DMS53 (cell line): ENCODE measurements at places on chromosomes 7 and 10.

DNA sequence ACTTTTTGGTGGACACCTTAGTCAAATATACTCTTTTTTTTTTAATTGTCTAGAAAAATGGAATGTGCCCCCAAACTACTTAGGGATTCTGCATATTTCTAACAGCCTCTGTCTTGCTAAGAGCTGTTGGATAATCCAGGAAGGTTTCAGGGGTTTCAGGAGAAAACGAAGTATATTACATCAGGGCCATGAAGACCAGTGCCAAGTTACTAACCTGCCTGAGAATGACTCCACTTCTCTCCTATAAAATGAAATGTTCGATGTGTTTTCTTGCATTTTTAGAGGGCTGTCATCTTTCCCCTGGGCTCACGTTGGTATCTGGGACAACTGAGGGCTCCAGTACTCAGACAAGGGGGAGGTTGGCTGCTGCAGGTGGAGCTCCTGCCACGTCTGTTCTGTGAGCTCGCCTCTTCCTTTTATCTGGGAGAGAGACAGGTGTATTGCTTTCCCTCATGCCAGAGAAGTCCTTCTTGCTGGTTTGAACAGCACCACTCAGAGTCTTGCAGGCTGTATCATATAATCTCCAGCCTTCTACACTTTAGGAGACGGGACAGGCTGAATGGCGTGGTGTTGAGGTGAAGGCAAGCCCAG, 71.3 kb downstream of the CAMK1D start:
- peak; percentile 41 for DNase-seq

DNA sequence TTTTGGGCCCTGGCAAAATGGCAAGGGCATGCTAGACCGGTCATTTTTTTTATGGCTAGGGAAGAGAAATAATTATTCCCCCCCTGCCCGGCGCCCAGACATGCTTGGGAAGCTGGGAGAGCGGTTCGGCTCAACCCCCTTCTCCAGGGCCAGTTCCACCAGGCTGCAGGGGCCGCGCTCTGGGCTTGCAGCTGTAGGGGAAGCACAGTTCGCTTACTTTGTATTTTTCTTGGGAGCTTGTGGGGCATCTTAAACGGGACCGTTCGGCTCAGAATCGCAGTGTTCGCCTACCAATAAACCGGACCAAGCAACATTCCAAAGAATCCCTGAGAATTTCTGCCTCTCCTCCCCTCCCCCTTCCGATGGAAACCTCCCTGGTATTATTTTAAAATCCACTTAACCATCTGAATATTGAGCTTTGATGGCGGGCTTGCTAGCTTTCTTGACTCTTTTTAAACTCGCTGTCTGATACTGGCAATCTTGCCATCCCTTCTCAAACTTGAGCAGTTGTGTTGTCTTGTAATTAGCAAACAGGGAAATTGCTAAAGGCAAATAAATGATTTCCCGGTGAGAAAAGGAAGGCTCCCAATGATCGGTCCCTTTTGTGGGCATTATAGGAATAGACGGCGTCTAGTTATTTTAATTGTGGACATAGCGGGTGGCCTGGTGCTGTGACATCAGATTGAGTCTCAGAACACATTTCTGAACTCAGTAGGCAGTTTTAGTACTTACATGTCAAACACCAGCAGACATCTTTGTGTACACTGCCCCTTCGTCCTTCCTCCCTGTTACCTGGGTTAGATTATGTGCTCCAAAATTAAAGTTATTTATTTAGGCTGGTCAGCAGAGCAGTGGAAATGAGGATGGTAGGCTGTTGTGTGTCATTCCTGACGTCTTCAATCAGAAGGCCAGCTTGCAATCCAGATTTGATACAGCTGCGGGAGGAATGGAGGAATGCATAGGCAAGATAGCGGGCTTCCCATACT, 3.4 kb downstream of the TCF7L2 start:
- DNase-seq: peak; percentile 47

DNA sequence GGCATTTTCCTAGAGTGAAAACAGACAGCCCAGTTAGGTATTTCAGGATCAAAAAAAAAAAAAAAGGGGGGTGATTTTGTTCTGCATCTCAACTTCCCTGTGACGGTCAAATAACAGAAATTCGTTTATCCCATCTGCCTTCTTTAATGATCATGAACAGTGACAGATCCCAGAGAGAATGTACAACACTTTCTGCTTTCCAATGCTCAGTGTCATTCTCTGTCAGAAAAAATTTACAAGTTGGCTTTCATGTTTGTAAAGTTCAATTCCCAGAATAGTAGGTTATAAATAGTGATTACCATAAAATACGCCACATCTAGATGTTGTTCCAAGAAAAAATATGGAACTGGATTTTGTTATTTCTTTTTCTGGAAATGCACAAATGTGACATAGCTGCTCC, 1013.2 kb upstream of the PHF14 start:
- DNase-seq: no peak

DNA sequence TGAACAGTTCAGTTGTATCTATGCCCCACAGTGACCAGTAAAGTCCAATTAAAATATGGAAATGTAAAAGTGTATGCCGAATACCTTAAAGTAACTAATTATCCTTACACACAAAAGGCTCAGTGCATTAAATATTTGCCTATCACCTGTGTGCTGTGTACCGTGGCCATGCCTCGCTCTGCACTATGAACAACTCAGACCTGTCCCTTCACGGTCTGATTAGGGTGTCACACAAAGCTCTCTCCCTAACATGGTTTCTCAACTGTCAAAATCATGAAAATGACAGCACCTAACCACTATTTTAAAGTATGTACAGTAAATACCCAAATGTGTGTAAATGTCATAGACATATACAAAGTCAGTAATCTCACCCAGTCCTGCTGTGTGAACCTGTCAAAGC, 43.1 kb downstream of the STK17A start:
- peak; percentile 33 for DNase-seq

- no peak for DNase-seq
Measured at GRCh38 chr10:93827056-93827804, 66.5 kb upstream of the SLC35G1 start.

DNA sequence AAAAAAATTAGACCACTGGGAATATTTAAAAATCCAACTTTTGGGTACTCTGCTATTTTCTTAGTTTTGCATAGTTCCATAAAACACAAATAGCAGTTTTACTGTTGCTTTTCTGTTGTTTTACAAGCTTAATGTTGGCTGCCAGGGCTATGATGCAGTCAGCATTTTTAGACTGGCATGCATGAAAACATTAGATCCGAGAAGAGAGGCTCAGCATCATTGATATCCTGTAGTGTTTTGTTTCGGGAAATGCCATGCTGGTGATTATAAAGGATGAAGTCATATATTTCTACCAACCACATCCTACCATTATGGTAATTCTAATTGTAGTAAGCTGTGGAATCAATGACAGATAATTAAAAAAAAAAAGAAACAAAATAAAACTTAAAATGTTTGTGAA, 104.6 kb downstream of the MBL2 start:
- no peak for DNase-seq

DNA sequence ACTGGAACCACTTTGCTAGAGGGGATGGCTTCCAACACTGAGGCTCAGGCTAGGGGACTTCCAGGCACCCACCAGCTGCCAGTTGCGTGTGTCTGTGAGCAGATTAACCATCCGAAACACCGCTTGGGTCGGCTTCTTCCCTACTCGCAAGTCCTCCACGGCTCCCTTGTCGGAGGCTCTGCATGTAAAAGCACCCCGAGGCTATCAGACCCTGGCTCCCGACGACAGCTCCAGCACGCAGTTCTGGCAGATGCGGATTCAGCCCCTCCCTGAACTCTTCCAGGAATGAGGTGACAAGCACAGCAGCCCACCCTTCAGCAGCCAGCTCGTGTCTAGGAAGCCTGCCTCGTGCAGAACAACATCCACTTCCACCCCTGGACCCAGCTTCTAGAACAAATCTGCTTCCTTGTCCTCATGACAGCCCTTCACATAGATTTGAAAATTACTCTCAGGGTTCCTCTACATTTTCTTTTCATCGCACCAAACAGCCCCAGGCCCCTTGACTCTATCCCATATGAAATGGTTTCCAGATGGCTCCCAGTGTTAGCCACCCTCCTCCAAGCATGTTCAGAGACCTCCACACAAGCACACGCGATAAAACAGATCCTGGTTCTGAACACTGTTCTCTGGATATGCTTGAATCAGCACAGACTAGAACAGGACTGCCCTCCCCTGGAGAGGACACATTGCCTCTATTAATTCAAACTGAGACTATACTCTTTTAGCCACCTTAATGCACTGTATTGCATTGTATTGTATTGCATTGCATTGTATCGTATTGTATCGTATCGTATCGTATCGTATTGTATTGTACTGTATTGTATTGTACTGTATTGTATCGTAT, 44.6 kb downstream of the SLIT1 start:
- DNase-seq: no peak

DNA sequence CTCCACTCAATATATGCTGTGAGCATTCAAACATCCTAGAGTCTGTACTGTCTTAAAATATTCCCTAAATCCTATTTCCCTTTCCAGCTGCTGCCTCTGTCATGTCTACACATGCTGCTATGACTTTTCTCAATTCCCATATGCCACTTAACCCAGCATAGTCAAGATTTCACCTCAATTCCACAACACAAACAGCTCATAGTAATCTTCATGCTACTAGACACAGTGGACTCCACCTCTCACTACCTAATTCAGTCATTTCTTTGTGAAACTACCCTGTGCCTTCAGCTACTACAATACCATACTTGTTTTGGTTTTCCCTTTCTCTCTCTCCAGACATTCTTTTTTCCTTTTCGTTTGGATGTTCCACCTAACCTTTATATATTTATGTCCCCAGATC, 45.5 kb downstream of the GSAP start:
- no peak for DNase-seq

- DNase-seq: peak; percentile 45
Measured at GRCh38 chr7:11923376-11923930, 91.5 kb upstream of the THSD7A start.

DNA sequence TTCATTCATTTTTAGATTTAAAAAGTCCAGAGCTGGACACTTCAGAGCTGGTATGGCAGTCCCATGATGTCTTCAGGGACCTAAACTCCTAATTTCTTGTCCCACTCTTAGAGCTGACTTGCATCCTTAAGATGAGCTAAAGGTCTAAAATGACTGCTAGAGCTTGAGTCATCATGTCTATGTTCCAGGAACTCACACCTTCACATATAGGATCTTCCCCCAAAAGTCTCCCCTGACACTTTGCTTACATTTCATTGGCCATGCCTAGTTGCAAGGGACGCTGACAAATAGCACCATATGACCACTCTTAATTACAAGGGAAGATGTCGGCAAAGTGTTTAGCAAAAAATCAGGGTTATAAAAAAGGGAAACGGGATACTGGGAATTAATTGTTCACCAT, 10.4 kb upstream of the AOAH start:
- no peak for DNase-seq

GRCh38 chr10:78335691-78336401, 302.2 kb downstream of the RPS24 start:
- DNase-seq: peak; percentile 86

- peak; percentile 70 for DNase-seq
Measured at GRCh38 chr7:144670218-144670617, 165.6 kb downstream of the TPK1 start.

DNA sequence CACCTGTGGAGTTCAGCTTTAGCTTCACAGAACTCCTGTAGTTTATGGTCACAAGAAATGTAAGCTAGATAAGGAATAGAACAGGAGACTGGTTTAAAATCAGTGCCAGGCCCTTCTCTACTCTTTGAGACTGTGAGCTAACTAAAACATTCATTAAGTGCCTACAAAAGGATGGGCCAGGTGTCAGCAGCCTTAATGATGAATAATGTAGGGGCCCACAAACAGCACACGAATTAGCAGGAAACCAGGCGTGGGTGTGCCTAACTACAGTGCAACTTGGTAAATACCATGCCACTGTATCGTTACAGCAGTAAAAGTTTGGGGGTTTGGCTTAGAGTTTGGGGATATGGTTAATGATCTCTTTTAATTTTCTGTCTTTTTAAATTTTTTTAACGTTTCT, 6.1 kb upstream of the ABLIM1 start:
- DNase-seq: no peak

DNA sequence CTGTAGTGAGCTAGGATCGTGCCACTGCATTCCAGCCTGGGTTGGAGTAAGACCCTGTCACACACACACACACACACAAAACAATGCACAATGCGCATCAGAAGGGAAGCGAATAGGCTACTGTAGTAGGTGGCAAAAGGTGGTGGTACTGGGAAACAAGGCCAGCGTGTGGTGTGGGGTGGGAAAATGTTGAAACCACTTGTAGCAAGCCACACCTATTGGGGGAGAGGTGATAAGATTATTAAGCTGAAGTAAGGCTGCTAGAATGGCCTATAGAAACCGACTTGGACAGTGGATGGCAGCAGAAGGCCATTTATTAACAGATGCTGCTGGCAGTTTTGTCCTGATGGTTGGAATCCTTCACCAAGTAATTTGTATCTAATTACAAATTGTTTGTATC, 7.2 kb upstream of the CHCHD1 start:
- peak; percentile 47 for DNase-seq

GRCh38 chr7:83956104-83956503, 238.5 kb downstream of the SEMA3A start:
- peak; percentile 29 for DNase-seq

DNA sequence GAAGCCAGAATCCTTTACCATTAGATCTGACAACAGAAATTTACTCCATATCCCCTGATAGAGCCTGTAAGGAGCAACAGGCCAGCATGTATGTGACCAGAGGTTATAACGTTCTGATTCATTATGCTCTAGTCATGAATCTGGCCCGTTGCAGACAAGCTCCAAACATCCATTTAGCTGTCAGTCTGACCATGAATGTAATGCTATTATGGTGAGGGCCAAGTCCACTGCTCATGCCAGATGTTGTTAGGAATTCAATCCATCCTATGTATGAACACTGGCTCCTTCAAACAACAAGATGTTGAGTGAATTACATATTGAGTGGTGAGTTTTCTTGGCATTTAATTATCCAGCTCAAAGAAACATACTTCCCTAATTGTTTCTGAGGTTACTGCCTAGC, 610.1 kb upstream of the ANKRD30A start:
- no peak for DNase-seq

DNA sequence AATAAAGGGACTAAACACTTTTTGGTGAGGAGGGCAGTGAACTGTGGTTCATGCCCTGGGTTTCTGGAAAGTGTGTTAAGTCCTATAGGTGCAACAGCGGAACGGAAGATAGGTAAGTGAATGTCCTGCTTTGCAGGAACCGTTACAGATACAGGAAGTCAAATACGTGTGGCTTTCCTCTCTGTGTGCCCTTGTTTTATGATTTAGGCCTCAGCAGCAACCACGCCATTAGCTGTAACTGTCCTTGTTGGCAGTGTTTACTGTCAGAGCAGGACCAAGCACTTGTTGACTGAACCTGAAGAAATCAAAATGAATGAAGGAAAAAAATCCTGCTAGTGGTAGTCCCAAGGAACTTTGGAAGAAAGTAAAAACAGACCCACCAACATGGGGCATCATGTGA, 150.3 kb downstream of the PIP4K2A start:
- no peak for DNase-seq

- peak; percentile 45 for DNase-seq
Measured at GRCh38 chr7:14850039-14850438, 52.5 kb downstream of the DGKB start.
